Dermis microvascular lymphatic vessel endothelial cell (primary cell): ENCODE measurements at places on chromosomes 2 and 18.

DNA sequence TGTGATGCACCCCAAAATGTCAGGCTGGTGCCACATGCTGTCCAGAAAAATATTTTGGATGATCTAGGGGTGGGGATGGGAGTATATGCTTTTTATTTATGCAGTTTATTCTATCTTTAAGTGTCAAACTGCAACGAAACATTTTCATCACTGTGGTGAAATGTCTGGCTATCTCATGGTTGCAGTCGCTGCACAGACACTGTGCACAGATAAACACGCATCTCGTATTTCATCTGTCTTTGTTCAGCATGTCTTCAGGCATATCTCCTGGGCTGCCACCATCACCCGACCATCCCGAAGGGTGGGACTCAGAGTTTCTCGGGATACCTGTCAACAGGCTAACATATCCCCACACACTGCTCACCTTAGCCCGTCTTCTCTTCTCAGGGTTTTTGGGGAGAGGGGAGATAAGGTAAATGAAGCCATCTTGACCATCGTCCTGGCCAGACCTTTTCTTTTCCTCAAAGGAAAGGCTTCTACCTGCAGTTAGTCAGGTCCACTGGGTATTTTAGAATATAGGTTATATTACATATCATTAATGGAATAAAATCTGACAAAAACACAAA is 80.7 kb upstream of the NABP1 start:
- no peak for DNase-seq

- no peak for DNase-seq
These were observed 57.3 kb downstream of the TMEFF2 start for GRCh38 chr2:192137451-192137850.

- peak; percentile 71 for DNase-seq
These were observed 354.6 kb upstream of the SETBP1 start for GRCh38 chr18:44325903-44326635.

GRCh38 chr2:79512442-79513401 is at the start of gene CTNNA2:
Gene CTNNA2, plus strand, starts transcription at chr2:79513051.
- DNase-seq = peak; percentile 24

- no peak for DNase-seq
These were observed 153.2 kb upstream of the MYT1L start for GRCh38 chr2:2484301-2484700.

GRCh38 chr2:190947141-190947540 is 66.5 kb downstream of the GLS start:
- peak; percentile 92 for DNase-seq

GRCh38 chr2:229910832-229911412 is 10.9 kb downstream of the TRIP12 start:
- peak; percentile 33 for DNase-seq

DNA sequence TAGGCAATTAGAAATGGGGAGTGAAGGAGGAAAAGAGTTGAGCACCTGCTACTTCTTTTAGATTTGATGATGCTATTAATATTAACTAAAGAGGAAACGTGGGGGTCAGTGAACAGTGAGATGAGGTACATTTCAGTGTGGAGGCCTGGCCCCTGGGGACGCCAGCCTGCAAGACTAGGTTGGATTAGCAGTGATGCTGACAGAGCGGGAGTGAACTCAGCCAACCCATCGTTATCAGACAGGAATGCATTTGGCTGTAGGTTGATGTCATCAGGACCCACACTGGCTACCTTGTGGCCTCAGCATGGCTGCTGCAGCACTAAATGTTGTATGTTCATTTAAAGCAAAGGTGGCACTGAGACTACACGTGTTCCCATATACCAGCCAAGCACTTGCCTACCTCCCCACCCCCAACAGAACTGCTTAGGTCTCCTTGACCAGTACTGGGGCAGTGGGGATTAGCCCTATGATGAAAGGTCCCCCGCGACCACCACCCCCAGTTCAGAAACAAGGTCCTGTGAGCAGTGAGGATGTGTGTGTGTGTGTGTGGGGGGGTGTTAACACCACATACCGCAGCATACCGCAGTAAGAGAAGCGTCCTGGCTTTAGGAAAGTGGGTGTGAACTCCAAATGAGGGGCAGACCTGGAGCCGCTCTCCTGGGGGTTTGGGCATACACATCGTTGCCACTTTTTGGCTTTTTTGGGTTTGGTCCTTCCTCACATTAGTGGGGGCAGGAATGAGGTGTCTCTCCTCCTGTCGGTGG is 26.0 kb downstream of the DGKD start:
- no peak for DNase-seq

DNA sequence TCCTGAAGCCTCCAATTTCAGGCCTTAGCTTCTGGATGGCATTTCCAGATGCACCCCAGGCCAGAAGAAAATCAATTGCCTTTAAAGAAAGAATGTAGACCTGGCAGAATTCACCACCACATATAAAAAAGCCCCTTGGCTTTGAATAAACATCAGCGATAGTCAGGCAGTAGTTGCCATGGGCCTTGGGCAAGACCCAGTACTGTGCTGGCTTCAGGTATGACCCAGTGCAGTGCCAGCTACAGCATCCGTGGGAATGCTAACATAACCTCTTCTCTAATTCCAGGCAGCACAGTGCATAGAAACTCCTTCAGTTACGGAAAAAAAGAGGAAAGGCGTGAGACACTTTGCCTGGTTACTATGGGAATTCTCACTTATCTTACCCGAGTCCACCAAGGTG is 539.6 kb upstream of the LRRTM4 start:
- no peak for DNase-seq

DNA sequence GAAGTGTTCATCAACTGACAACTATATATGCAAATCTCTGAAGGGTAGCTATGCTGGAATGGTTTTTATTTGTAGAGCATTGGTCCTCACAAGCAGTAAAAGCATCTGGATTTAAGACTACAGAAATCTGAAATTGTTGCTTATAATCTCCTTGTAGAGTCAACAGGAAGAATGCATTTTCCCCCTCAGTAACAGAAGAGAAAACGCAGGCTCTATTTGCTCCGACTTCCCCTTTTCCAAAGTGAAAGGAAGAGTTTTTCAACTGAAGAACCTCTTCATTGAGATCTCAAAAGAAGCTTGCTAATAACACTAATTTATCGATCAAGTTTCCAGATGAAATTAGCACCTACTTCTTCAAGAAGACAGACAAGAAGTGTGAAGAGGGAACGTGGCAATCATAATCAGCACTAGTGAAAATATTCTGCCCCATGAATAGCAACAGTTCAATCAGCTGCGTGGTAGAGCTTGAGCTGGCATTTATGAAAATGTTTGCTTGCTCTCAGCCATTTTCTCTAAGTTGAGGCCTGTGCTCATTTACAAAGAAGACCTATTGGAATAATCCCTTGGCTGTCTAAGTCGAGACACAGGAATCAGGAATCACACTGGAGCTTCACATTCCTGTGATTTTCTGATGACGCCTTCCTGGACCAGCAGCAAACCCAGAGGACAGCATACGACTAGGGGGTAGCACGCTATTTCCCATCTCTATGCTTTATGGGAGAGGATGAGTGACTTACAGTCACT is 43.7 kb downstream of the TGIF1 start:
- no peak for DNase-seq

- no peak for DNase-seq
These were observed 1.4 kb upstream of the ACMSD start for GRCh38 chr2:134836986-134837385.

DNA sequence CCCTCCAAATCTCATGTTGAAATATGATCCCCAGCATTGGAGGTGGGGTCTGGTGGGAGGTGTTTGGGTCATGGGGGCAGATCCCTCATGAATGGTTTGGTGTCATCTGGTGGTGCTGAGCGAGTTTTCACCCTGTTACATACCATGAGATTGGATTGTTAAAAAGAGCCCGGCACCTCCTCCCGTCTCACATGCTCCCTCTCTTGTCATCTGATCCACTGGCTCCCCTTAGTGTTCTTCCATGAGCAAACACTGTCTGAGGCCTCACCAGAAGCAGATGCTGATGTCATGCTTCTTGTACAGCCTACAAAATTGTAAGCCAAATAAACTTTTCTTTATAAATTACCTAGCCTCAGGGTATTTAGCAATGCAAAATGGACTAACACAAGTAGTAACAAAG is 405.0 kb upstream of the SLC39A10 start:
- DNase-seq = no peak

DNA sequence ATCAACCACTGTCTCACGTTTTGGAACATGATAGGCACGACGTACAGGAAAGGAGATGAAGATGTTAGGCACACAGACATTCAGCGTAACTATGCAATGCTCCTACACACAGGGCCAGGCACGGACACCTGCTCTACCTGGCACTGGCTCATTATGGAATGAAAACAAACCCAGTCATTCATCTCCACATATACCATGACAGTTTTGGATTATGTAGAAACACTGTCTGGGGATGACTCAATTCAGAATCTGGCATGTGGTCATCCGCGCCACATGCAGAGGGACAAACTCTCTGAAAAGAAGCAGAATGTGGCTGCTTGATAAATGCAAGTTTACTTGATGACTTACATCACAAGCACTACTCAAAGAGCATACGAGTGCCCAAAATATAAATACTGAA is 29.5 kb upstream of the NFU1 start:
- DNase-seq = no peak

- DNase-seq = peak; percentile 82
These were observed 90.6 kb upstream of the PELI1 start for GRCh38 chr2:64234785-64235184.

- DNase-seq = no peak
These were observed 68.7 kb downstream of the FSIP2 start for GRCh38 chr2:185807351-185807750.

DNA sequence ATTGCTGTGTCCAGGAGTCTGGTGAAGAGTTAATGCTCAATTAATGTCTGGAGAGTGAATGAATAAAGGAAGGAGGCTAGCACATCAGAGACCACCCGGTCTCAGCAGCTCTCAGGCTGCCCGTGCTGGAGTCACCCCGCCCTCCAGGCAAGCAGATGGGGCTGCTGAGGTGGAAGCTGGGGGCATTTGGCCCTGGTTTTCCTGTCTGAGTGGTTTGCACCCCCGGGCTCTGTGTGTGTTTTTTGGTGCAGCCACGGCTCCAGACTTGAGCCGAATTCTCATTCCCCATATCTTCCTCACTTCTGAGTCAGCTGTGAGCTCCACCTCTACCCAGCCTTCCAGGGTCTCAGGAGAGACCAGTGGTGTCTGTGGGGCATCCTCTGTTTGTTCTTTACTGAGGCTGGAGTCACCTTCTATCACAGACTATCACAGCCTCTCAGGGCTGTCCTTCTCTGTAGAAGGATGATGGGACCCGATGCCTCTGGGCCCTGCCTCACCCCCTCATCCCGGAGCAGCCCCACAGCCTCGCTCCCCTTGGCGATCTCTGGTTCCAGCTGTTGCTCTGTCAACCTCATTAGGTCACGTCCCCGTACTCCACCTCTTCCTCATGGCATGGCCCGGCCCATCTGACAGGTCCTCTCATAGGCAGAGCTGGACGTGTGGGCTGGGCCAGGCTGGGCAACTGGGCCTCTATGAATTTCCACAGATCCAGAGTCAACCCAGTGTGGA is 60.8 kb downstream of the HS1BP3 start:
- DNase-seq = no peak

DNA sequence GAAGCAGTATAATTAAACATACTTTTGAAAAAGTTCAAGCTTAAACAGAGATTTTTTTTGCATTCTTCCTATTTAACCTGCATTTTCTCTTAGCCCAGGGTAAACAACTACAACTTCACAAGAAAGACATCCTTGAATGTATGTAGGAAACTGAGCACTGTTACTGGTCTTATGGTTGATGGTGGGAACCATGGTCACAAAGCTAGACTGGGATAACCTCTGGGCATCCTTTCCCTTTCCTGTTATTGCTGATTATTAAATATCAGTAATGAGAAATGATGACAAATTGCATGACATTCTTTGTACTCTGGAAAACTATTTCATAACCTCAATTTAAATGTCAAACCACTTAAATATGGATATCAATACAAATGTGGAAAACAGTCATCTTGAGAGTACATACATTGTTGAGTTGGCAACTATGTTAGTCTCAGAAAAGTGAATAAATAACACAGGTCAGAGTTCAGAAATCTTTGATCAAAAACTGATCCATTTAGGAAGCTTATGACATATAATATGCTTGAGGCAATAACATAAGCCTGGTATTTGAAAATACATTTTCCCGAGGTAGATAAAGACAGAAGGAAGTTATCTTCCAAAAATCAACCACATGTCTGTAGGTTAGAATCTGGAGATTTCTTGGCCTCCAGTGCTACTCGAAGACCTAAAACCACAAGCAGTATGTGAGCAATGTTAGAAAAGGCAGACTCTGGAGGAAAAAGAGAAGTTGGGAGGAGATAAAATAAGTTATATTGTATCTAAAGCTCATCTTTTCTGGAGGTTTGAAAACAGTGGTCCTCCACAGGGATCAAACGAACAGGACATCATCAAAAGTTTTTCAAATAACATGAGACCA is 65.2 kb upstream of the ST8SIA5 start:
- DNase-seq = no peak

GRCh38 chr2:99101697-99102096 is 39.8 kb upstream of the C2orf15 start:
- DNase-seq = no peak

DNA sequence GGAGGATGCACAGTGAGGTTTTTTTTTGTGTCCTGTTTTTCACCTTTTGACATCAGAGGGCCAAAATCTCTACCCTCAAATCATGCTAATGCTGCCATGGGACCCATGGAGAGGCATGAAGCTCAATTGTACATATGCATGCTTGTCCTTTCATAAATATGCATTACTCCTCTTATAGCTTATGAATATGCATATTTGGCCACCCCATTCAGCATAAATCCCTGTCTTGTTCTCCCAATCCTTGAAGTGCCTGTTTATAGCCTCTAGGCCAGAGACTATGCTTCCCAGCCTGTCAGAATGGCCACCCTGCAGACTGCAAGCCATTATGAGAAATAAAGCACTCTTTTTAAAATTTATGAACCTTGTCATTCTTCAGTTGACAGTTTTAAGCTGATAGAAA is 696.4 kb upstream of the ZNF804A start:
- DNase-seq = no peak

GRCh38 chr18:63199743-63200241 is 119.8 kb downstream of the BCL2 start:
- no peak for DNase-seq

DNA sequence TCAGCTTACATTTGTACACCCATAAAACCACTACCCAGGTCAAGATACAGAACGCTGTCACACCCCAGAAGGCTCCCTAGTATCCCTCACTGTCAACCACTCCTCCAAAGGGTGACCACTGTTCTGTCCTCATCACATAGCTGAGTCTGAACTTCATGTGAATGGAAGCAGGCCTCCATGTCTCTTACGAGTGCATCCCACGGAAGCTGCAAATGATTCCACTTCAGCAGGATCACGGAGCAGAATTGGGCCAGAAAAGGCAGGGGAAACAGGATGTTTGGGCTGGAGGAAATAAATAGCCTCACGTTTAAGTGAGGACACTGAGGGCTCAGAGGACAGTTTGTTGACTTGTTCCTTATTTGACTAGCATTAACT is 38.4 kb downstream of the LBH start:
- DNase-seq = no peak

DNA sequence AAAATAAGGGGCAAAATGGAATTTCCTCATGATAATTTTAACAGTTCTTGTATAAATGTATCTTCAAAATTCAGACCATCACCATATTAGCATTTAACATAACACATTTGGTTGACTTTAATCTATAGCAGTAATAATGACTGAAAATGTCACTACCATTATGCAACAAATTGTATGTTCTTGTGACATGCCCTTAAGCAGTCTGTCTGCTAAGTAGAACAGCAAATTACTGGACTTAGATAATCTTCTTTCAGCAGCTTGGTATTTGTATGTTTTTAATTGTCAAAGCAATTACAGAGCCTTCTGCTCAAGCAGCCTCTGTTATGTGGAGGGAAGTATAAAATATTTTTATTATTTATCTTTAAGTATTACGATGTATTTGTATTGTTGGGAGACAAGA is 214.3 kb upstream of the NXPH2 start:
- no peak for DNase-seq
